ENCODE measurements at places on chromosomes 7 and 10. TPM values are rescaled to one million over a fixed set of nuclear protein-coding genes. Genes with fewer than 3 reads are reported as not detected.

- no peak for DNase-seq
Measured at GRCh38 chr7:150944066-150945042, 33.8 kb downstream of the KCNH2 start.

The SPOCK2 gene
- 26.9 TPM for total RNA-seq

The LRIT1 gene
- total RNA-seq = not detected

GRCh38 chr10:52961323-52961722, 188.7 kb upstream of the MBL2 start:
- no peak for DNase-seq

DNA sequence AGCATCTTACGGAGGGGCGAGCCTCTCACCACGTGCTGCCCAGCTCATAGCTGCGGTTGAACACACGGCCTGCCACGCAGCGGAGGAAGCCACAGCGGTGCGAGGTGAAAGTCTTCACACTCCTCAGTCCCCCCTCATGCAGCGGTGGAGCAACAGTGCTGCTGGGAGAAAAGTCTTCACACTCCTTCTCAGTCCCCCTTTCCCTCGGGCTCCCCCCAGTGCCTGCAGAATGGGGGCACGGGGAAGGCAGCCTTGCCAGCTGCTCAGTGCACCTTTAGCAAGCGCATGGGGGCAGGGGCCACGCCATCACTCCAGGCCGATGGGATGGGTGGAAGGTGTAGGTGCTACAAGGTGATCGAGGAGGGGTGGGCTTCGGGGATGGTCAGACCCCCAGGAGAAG, 206.3 kb upstream of the TCERG1L start:
- no peak for DNase-seq

DNA sequence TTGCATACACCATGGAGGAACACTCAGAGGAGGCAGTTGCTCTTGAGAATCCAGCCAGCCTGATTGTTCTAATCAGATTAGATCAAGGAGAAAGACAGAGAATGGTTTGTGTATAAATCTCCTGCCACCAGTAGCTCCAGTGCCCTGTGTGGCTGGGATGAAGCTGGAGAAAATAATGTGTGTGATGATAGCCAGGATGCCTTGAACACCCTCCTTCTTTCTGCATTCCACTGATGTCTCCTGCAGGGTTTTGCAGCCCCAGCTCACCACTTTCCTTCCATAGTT, 614.7 kb upstream of the FOXK1 start:
- DNase-seq = no peak

The GIMAP1 gene
- 0.82 TPM for total RNA-seq

- no peak for DNase-seq
Measured at GRCh38 chr7:112199035-112199655, 7.1 kb downstream of the DOCK4 start.

The GLCCI1 gene
- total RNA-seq = 34.6 TPM

GRCh38 chr10:113982769-113983168, 60.9 kb upstream of the ADRB1 start:
- DNase-seq = no peak

DNA sequence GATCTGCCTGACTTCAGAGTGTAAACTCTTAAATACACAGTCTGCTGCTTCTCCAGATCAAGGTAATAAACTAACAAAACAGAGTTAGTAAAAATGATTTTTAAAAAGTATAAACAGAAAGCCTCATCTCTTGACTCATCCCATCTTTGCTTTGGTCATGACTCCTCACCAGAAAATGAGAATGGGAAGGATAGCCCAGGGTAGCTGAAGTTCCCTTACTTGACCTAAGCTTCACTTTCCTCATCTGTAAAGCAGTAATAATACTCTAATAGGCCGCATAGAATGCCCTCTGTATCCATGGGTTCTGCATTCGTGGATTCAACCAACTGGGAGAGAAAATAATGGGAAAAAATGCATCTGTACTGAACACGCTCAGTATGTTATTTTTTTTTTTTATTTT, 11.3 kb upstream of the SLC25A28 start:
- no peak for DNase-seq

DNA sequence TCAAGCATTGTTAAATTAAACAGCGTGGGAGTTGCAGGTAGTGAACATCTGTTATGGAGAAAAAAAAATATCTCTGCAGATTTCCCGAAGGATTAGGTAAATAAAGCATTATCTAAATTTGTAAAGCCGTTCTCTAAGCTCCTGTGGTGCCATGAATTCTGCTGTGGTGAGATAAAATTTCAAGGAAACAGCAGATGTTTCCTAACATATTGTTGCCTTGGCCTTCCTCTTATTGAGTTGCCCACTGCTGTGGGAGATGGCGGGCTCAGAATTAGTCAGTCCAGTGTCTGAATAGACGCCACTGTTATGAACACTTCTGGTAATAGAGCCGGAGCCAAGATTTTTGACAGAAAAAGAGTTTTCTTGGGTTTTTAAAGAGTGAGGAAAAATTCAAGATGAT, 82.6 kb upstream of the ELMO1 start:
- DNase-seq = no peak

GRCh38 chr7:155935005-155935557, 122.8 kb upstream of the SHH start:
- DNase-seq = no peak

DNA sequence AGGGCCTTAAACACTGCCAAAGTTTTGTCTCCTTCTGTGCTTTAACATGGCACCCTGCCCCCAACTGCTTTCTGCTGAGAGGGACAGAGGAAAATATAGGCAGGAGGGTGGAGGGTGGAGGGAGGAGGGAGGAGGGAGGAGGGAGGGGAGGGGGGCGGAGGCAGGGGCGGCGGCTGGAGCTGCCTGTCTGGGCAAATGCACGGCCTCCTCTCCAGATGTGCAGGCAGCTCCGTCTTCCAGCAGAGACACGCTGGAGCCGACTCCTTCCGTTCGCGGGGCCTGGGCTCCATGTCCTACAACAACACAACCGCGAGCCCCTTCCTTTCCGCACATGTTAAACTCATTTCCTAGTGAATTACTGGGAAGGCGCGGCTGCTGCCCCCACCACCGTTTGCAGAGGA, 14.2 kb downstream of the EBF3 start:
- no peak for DNase-seq

DNA sequence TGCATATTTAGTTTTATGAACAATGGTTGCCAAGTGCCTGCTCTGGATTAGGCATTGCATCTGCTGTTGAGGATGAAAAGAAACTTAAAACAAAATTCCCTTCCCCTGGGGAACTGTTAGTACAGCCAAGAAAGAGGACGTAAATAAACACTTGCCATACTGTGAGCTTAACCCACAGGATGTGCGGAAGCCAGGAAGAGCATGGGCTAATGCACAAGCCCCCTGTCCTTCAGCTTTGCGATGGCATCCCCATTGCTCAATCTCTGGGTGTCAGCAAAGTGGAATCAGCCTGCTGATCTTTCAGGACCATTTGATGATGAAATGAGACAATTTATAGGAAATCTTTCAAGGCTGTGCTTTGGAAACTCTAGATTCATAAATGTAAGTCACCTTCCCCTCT, 399.9 kb upstream of the IGFBP3 start:
- no peak for DNase-seq

DNA sequence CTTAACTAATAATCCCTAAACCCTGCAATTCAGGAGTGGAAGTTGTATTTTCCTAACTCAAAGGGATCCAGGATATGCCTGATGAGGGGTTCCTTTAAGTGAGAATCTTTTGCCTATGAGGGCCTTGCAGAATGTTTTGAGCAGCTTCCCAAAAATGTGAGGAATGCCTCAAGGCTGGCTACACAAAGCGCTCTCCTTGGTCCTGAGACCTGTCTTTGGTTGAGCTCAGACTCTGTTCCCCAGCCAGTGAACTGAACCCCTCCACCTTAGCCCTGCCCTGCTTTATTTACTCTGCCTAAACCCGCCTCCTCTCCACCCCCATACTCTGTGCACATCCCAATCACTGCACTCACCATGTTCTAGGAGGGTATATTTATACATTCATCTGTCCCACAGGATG, 108.6 kb downstream of the NRCAM start:
- DNase-seq = no peak

The SPDYE1 gene
- not detected for total RNA-seq

DNA sequence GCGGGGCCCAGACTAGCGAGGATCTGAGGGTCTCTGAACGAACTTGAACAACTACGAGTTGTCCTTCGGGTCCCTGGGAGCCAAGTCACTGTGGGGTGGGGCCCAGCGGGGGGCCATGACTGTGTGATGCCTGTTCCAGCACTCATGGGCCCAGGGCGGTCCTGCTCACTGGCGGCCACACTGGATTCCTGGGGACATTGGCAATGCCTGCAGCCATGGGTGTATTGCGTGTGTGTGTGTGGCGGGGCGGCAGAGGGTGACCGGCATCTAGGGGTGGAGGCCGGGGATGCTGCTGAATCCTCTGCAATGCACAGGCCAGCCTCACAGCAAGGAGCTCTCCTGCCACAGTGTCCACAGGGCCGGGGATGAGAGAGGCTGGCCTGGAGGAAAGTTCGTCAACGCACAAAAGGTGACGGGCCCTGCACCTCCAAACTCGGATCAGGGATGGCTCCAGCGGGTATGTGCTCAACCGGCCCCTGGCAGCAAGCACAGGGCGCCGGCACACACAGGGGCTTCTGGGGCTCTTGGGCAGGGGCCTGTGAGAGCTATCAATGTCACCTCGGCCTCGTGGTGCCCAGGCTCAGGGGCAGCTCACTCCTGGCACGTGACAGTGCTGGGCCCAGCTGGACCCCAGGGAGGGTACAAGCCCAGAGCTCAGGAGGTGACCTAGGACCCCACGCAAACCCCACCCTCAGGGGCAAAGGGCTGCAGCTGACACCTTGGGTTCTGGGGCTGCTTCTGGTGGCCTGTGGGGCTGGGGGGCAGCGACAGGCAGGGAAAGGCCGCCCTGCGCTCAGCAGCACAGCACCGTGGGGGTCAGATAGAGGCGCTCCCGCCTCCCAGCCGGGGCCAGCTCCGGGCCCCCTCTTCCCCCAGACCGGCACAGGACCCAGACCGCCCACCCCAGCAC, 27.9 kb downstream of the PAPOLB start:
- no peak for DNase-seq

- DNase-seq = no peak
Measured at GRCh38 chr7:14688208-14688607, 214.3 kb downstream of the DGKB start.

The NOS3 gene
- total RNA-seq = 0.82 TPM

GRCh38 chr7:13139436-13139835, 452.0 kb downstream of the ARL4A start:
- DNase-seq = no peak

DNA sequence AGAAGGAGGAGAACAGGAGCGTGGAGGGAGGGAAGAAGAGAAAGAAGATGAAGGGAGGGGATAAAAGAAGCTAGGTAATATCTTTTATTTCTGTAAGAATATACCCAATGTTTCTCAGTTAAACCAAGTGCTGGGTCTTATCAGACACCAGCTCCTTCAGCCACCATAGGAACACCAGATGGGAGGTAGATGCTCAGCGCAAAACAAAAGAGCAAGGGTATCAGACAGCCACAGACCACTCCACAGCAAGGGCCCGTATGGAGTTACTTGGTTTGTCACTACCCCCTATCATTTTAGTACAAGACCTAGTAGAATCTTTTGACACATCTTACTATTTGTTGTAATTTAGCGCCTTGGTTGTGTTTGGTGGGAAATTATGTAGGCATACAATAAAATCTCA, 65.9 kb upstream of the FAM133B start:
- no peak for DNase-seq
